Muscle of leg (tissue), 16 donors: ENCODE measurements at places on chromosomes 7 and 10. TPM values are rescaled to one million over a fixed set of nuclear protein-coding genes. Genes with fewer than 3 reads are reported as not detected.

DNA sequence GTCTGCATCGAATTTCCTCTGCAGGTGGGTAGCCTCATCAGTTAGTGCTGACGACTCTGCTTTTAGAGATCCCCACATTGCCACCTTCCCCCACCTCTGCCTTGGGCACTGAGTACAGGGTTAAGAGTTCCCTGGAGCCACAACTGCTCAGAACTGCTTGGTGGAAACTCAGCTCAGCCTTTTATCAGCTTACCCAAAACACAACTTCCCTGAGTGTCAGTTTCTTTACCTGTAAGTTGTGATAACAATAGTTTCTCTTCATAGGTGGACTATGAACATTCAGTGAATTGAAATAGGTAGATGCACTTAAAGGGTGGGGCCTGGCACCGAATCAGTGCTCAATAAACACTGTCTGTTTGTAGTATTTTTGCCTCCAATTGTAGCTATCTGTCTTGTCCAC lies 11.3 kb downstream of the ASB13 start:
- H3K4me1 ChIP-seq, result peaks cover 15% of the 10 kb centered on the region
- H3K36me3 ChIP-seq, result peaks cover 14% of the 10 kb centered on the region
- H3K27me3 ChIP-seq, result no peaks in the 10 kb centered on the region
- no peak overlapping the region for H3K4me3 ChIP-seq
- DNase-seq, result no peak
- no peak overlapping the region for H3K27ac ChIP-seq

DNA sequence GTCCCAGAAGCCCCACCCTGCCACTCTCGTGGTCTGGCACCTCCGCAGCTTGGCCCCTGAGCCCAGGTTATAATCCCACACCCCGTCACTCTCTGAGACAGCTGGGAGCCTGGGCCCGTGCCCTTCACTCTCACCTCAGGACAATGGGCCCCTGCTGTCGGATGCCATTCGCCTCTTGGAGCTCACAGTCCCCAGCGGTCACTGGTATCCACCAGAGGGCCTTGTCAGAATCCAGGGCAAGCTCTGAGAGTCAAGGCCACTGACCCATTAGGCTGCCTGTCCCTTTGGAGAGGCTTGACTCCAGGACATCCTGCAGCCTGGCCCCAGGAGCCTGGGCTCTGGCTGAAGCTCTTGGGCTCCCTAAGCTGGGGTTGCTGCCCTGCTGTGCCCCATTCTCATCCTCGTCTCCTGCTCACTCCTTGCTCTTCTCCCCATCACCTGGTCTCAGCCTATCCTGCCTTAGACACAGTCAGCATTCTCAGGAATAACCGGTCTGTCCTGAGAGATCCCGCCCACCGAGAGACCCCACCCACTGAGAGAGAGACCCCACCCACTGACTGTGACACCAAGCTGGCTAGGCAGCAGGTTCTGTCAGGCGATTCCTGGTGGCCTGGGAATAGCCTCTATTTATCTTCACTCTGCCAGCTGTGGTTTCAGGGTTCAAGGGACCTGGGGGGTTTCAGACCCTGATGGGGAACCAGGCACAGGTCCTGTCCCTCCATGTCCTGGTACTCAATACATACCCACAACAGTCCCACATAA lies 27.7 kb downstream of the CPXM2 start:
- no peak overlapping the region for H3K4me3 ChIP-seq
- DNase-seq, result no peak
- peaks cover 11% of the 10 kb centered on the region for H3K27me3 ChIP-seq
- H3K27ac ChIP-seq, result no peak overlapping the region
- no peaks in the 10 kb centered on the region for H3K4me1 ChIP-seq

DNA sequence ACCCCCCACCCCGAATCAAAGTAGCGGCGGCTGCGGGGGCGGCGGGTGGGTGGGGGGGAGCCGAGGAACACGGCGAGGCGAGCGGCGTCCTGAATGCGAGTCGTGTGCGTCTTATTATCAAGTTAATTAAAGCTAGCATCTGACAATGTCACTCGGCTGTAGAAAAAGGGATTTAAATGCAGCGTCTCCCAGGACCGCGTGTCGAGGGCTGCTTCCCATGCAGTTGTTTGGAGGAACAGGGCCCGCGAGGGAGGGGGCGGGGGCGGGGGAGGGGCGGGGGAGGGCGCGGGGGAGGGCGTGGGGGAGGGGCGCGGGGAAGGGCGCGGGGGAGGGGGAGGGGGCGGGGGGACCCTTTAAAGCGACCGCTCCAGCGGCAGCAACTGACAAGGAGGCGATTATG lies 2.7 kb upstream of the UNCX start:
- no peak for DNase-seq
- no peaks in the 10 kb centered on the region for H3K36me3 ChIP-seq
- H3K4me1 ChIP-seq, result no peaks in the 10 kb centered on the region
- no peak overlapping the region for H3K27ac ChIP-seq

DNA sequence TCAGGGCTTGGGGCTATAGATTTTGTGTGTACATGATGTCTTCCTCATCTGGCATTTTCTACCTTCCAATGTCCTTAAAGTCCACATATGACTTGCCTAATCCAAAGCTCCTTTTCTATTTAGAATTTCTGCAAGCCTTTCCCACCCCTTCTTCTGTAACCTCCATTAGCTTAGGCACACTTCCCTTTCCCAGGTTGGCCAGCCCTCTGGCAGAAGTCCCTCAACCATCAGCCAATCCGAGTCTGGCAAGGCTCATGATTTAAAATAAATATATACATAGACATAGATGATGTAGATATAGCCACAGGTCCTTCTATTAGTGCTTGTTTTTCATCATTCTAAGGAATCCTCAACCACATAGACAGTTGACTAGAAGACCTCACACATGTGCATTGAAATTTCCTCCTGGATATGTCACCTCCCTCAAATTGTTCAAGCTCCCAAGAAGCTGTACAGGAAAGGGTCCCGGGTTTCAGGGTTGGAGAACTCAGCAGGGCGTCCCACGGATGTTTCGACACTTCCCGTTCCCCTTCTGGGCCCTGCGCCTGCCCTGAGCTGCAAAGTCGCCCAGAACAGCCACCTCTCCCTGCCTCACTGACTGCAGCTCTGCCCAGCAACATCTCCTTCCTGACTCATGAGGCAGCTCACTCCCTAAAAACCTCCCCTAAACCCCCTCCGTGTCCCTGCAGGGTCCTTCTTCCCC lies 20.4 kb upstream of the PIK3AP1 start:
- DNase-seq, result peak; percentile 66
- peak overlapping the region; percentile 17 for H3K27ac ChIP-seq
- H3K4me3 ChIP-seq, result no peak overlapping the region
- no peaks in the 10 kb centered on the region for H3K4me1 ChIP-seq
- no peaks in the 10 kb centered on the region for H3K27me3 ChIP-seq

- peaks cover 4% of the 10 kb centered on the region for H3K36me3 ChIP-seq
- DNase-seq, result peak; percentile 93
- H3K4me3 ChIP-seq, result no peak overlapping the region
- H3K27ac ChIP-seq, result peak overlapping the region; percentile 71
- H3K27me3 ChIP-seq, result no peaks in the 10 kb centered on the region
Observed at GRCh38 chr10:122172361-122173008, 98.6 kb upstream of the BTBD16 start.

DNA sequence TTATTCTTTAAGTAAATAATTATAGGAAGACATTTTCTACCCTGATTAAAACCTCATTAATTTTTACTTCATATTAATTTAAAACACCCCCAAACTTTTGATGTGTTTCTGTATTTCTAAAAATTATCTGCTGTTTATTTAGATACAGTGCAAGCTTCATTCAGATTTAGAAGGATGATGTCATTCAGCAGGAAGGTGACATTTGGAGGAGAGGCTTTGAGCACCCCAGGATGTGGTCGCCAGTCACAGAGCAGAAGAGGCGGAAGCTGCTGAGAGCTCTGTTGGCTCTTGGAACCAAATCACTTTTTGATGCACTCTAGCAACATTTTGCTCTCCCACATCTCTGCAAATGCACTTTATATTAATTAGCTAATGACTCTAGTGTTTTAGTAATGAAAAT lies 233.9 kb upstream of the CACNA2D1 start:
- H3K4me1 ChIP-seq, result no peaks in the 10 kb centered on the region
- H3K4me3 ChIP-seq, result no peak overlapping the region
- H3K27ac ChIP-seq, result no peak overlapping the region

ACTL6B gene
- total RNA-seq, result not detected
